ENCODE measurements at places on chromosomes 3 and 15.

GRCh38 chr3:79019137-79019923 is 748.5 kb downstream of the ROBO1 start:
- peak; percentile 91 for DNase-seq

DNA sequence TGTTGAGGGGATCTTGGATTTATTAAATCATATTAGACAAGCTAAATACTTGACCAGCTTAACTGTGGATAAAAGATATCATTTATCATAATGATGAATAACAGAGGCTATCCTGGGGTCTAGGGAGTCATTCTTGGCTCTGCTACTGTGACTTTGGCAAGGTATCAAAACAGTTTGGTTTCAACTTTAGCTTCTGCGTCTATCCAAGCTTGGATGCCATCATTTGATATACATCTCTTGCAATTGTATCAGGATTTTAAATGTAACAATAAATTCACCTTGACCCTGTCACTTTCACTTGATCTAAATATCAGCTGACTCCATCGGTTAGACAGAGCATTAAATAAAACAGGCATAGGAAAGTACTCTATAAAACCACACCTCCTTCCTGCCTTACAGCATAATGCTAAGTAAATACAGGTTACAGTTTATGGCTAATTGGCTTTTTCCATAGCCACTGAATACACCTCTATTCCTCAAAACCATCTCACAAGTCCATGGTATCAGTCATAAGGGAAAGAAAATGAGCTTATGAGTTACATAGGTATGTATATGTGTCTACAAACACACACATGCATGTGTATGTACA is 262.9 kb downstream of the CTNNB1 start:
- no peak for DNase-seq

DNA sequence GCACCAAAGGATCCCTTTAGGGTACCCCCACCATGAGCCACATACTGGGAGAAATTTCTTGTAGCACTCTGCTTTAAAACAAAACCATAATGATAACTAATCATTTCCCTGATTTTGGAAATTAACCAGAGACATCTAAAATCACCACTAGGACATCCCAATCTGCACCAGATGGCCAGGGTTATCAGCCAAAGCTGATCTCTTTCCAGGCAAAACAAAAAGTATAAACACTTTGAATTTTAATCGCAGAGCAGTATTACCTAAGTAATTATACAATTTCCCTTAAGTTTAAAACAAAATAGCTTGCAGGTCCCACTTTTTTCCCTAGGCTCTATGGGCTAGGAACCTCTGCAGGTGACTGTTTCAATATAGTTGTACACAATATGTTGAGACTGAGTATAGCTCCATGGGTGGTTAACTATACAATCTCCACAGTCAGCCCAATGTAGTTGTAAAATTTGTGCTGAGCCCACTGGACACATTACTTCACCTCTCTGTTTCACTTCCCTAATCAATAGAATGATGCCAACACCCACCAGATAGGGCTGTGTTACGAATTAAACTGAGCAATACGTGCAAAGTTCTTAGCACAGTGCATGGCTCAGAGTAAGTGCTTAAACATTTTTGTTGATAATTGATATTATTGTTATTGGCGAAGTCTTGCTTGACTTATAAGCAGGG is 629 bp upstream of the NOX5 start:
- no peak for DNase-seq

- DNase-seq: no peak
Measured at GRCh38 chr15:36156879-36157427, 422.5 kb upstream of the CDIN1 start.

GRCh38 chr3:94070341-94070911 is 7.6 kb downstream of the NSUN3 start:
- no peak for DNase-seq

DNA sequence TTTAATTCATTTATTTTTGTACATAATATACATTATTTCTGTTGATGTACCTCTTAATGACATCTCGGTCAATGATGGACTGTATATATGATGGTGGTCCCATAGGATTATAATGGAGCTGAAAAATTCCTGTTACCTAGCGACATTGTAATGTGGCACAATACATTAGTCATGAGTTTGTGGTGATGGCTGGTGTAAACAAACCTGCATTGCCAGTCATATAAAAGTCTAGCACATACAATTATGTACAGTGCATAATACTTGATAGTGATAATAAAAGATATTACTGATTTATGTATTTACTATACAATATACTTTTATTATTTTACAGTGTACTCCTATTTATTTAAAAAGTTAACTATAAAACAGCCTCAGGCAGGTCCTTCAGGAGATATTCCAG is 15.1 kb downstream of the TTC14 start:
- DNase-seq: no peak

DNA sequence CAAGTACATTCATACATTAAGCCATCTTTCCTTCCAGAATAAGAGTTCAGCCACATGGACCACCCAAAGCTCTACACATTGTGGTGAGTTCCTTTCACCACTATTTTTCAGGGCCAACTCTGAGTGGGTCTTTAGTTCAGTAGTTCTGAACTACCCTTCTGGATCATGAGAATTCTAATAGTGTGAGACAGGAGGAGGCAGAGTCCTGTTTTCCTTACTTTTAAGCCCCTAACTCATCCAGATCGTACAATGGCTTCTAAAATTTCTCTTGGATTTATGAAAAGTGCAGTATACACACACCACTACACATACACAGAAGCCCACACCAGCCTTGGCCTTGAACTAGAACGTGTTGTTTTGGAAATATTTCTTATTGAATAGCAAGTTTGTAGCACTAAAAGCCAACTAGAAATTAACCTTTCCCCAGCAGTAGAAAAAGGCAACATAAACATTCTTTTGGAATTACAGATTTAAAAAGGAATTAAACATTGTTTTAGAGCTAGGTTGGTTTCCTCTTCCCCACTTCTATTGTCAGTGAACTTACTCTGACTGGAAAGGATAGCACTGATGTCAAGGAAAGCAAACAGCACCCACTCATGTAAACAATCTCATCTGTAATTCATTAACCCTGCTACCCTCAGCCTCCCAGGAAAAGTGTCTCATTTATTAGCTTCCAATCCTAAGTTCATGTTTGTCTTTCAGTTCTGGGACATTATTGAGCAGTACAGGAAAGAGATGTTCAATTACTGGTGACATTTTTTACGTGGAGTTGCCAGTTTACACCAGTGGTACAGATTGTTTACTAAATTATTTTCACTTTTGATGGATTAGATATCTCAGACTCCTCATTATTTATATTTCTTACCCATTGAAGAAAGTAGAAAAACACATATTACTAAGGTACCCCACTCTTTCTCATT is 95.7 kb upstream of the AGTR1 start:
- no peak for DNase-seq

DNA sequence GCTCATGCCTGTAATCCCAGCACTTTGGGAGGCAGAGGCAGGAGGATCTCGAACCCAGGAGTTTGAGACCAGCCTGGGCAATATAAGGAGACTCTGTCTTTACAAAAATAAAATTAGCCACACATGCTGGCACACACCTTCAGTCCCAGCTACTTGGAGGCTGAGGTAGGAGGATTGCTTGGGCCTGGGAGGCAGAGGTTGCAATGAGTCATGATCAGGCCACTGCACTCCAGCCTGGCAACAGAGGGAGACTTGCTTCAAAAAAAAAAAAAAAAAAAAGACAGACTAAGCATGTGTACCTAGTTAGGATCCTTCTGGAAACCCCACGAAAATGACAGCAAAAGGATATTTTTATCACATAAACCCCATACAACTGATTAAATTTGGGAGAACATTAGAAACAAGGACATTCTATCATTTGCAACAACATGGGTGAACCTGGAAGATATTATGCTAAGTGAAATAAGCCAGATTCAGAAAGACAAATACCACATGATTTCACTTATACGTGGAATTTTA is 44.9 kb downstream of the METTL6 start:
- DNase-seq: no peak

DNA sequence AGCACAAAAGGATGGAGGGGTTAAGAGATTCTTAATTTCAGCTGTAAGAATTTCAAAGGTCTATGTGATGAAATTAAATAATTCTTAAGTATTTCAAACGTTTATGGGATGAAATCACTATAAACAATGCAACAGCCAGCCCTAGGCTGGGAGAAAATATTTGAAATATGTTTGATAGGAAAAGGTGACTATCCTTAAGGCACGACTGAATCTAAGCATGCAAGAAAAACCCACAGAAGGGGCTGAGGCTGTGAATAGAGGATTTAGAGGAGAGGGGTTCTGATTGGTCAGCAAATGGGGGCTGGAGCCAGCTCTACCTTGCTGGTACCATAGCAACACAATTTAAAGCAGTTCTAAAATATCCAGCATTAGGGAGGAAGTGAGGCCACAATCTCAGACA is 220.8 kb upstream of the ATP10A start:
- no peak for DNase-seq

GRCh38 chr15:79378394-79379109 is 53.6 kb upstream of the MINAR1 start:
- no peak for DNase-seq

DNA sequence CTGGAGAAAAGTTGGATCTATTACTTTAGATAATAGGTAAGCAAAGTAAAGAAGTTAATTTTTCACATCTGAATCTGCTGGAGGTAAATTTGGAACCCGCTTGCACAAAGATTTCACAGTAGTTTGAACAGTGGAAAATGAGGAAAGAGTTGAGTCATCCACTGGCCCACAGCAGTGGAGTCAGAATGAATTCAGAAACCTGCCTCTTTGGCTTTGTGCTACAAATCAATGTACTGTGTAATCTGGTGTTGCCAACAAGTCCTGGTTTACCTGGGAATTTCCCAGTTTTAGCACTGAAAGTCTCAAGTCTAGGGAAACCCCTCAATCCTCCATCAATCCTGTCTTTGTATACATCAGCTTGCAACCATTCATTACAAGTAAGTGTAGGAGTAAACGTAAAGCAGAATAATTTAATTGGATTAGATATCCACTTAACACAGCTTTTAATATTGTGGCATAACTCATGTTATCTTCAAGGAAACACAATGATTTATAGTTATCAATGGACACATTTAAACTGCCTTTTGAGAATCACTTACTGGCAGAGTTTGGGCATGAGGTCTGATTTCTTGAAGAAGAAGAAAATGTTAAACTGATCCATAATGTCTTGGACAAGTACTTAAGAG is 100.6 kb downstream of the DCLK3 start:
- no peak for DNase-seq

- DNase-seq: no peak
Measured at GRCh38 chr3:37773911-37774310, 87.8 kb upstream of the CTDSPL start.

GRCh38 chr15:48330855-48331795 is at the start of gene DUT:
DUT (plus strand) TSS chr15:48331429; CDS start chr15:48331516, 87 bp downstream.
- peak; percentile 56 for DNase-seq

DNA sequence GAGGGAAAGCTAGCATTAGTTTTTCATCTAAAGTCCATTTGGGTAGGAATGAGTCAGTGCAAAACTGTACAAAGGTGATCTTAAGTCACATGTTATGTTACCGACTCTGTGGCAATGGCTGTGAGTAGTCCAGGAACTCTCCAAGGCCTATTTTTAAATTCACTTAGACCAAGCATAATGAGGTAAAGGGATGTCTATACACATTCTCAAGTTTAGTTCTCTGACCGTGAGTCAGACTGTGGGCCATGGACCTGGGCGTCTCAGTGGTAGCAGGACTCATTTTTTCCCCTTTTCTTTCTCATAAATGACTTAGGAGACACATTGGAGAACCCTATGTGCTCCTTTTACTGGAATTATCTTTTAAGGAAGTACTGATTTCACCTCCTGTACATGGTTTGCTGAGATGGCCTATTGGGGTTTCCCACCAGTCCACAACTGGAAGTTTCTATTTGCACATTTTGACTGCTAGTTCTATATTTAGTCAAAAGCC is 488.7 kb upstream of the TPRG1 start:
- DNase-seq: no peak

GRCh38 chr3:127551178-127551577 is 39.4 kb downstream of the TPRA1 start:
- peak; percentile 51 for DNase-seq

GRCh38 chr3:124602980-124603627 is 127.1 kb upstream of the UMPS start:
- DNase-seq: no peak

GRCh38 chr15:52520421-52520820 is 8.3 kb downstream of the MYO5A start:
- no peak for DNase-seq

- no peak for DNase-seq
Measured at GRCh38 chr3:181725830-181726229, 14.1 kb downstream of the SOX2 start.

DNA sequence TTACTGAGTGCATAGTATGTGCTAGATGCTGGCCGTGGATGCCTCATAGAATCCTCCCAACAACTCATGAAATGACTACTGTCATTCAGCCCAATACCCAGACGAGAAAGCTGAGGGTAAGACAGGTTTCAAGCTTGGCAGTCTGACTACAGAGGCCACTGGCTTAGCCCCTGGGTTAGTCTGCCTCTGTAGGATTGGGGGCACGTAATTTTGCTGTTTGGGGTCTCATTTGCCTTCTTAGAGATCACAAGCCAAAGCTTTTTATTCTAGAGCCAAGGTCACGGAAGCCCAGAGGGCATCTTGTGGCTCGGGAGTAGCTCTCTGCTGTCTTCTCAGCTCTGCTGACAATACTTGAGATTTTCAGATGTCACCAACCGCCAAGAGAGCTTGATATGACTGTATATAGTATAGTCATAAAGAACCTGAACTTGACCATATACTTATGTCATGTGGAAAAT is 1.0 kb upstream of the CCR5 start:
- no peak for DNase-seq

DNA sequence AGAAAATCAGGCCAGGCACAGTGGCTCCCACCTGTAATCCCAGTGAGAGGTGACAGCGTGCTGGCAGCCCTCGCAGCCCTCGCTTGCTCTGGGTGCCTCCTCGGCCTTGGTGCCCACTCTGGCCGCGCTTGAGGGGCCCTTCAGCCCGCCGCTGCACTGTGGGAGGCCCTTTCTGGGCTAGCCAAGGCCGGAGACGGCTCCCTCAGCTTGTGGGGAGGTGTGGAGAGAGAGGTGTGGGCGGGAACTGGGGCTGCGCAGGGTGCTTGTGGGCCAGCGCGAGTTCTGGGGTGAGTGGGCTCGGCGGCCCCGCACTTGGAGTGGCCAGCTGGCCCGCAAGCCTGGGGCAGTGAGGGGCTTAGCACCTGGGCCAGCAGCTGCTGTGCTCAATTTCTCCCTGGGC is 252.6 kb downstream of the FOXP1 start:
- DNase-seq: no peak

DNA sequence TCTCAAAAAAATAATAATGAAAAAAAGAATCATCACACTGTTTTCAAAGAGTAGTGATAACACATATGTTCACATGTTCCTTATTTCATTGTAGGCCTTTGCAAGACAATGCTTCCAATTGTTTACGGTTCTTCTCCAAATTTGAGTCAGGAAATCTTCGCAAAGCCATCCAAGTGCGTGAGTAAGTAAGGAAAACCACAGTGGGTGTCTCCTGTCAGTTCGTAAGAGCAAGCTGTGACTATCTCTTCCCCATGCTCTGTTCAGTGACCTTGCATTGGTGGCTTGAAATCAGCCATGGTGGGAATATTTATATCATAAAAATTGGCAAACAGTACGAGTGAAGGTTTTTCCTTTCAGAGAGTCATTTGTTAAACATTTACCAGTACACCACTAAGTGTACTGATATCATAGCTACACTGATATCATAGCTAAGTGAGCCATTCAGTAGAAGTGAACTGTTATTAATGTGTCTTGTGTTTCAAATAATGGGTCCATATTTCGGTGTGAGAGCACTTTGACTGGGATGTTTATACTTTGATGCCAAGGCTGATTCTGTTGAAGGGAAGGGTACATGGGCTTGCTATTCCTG is 187.3 kb downstream of the AGBL1 start:
- DNase-seq: no peak

GRCh38 chr15:77564938-77565337 is 67.8 kb downstream of the LINGO1 start:
- no peak for DNase-seq
